Mesothelial cell of epicardium (in vitro differentiated cells): ENCODE measurements at places on chromosomes 16 and 17.

GRCh38 chr17:19771971-19772630, 24.0 kb upstream of the ALDH3A1 start:
- peaks cover 10% of the 10 kb centered on the region for H3K36me3 ChIP-seq
- no peaks in the 10 kb centered on the region for H3K27me3 ChIP-seq
- H3K27ac ChIP-seq, result no peak overlapping the region
- no peak for DNase-seq

- peaks cover 24% of the 10 kb centered on the region for H3K27me3 ChIP-seq
- peaks cover 2% of the 10 kb centered on the region for H3K4me1 ChIP-seq
- H3K4me3 ChIP-seq, result no peak overlapping the region
- H3K36me3 ChIP-seq, result no peaks in the 10 kb centered on the region
- no peak overlapping the region for H3K27ac ChIP-seq
- no peak for DNase-seq
Measured at GRCh38 chr16:27402964-27403600, 1.1 kb downstream of the IL21R start.

GRCh38 chr17:72095316-72095715, 25.5 kb upstream of the SOX9 start:
- peaks cover 7% of the 10 kb centered on the region for H3K27me3 ChIP-seq
- no peaks in the 10 kb centered on the region for H3K36me3 ChIP-seq
- H3K27ac ChIP-seq, result no peak overlapping the region
- no peak for DNase-seq

DNA sequence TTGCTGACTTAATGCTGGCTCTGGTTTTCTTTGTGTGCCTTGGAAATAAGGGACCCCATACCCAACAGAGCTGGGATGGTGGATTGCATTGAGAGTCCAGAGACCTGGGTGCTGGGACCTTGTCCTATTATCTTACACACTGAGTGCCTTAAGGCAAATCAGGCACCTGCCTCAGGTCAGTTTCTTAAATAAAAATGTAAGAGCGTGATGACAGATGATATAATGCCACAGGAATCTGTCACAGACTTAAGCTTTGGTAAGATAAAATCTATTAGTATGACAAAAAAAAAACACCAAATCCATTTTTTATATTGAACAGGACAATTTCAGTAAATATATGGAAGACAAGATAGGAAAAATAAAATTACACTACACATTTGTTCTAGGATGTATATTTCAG, 1.6 kb downstream of the MT1A start:
- H3K4me3 ChIP-seq, result no peak overlapping the region
- DNase-seq, result no peak
- peaks cover 13% of the 10 kb centered on the region for H3K4me1 ChIP-seq
- peaks cover 99% of the 10 kb centered on the region for H3K27me3 ChIP-seq

- H3K4me3 ChIP-seq, result no peak overlapping the region
- no peak for DNase-seq
- H3K4me1 ChIP-seq, result peaks cover 14% of the 10 kb centered on the region
- no peak overlapping the region for H3K27ac ChIP-seq
Measured at GRCh38 chr17:35377706-35378105, 4.3 kb upstream of the SLFN11 start.

- H3K27ac ChIP-seq, result no peak overlapping the region
- no peak for DNase-seq
- H3K4me1 ChIP-seq, result peaks cover 18% of the 10 kb centered on the region
- no peaks in the 10 kb centered on the region for H3K27me3 ChIP-seq
- no peak overlapping the region for H3K4me3 ChIP-seq
- no peaks in the 10 kb centered on the region for H3K36me3 ChIP-seq
Measured at GRCh38 chr16:75114946-75115825, 1.4 kb downstream of the LDHD start.

GRCh38 chr17:31126318-31126717, 31.5 kb downstream of the NF1 start:
- peak overlapping the region; percentile 39 for H3K27ac ChIP-seq
- no peaks in the 10 kb centered on the region for H3K27me3 ChIP-seq
- H3K4me1 ChIP-seq, result peaks cover 6% of the 10 kb centered on the region
- peaks cover 14% of the 10 kb centered on the region for H3K36me3 ChIP-seq
- DNase-seq, result no peak

- no peaks in the 10 kb centered on the region for H3K36me3 ChIP-seq
- no peak for DNase-seq
- peaks cover 5% of the 10 kb centered on the region for H3K4me1 ChIP-seq
- no peak overlapping the region for H3K27ac ChIP-seq
- no peak overlapping the region for H3K4me3 ChIP-seq
- peaks cover 4% of the 10 kb centered on the region for H3K27me3 ChIP-seq
Measured at GRCh38 chr16:59238246-59238645, 504.1 kb upstream of the GOT2 start.
